Femur (tissue), 1 donor: ENCODE measurements at places on chromosomes 11 and 22.

DNA sequence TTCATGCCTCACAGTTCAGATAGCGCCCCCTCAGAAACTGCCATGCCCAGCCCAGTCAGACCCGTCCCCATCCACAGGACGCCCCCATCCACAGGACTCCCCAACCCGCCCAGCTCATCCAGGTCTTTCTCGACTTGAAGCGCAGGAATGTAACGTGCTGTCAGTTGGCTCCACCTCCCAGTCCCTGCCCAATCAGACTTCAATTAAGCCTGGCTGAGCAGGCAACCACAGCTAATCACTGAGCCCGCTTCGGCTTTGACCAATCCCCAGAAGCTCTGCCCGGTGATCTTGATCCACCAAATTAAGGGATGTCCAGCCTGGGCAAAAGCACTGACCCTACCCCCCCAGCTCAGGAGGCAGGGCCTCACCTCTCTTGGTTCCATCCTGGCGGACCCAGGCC lies 10.5 kb upstream of the MFNG start:
- no peak for DNase-seq

DNA sequence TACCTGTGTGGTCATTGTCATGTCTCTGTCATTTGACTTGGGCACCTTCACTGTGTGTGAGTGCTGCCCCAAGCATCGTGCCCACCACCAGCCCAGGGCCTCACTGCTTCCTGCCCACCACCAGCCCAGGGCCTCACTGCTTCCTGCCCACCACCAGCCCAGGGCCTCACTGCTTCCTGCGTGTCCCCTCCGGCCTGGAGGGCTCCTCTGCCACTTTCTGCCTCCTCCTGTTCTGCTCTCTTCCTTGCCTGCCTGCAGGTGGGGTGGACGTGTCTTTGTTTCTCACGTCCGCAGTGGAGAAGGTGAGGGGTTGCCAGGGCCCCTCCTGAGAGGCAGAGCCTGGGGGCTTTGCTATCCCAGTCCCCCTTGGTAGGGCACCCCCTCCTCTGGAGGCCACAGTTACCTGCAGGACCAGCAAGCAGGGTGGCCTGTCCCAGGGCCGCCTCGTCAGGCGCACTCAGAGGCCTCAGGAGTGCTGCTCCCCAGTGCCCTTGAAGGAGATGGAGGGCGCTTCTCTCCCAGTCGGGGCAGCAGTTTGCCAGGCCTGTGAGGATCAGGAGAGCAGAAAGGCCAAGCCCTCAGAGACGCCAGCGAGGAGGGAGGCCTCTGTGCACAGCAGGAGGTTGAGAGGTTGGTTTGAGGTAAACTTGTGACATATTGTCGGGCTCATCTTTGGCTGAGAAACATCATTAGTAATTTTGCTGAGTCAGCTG lies 290.7 kb downstream of the TBC1D22A start:
- no peak for DNase-seq

DNA sequence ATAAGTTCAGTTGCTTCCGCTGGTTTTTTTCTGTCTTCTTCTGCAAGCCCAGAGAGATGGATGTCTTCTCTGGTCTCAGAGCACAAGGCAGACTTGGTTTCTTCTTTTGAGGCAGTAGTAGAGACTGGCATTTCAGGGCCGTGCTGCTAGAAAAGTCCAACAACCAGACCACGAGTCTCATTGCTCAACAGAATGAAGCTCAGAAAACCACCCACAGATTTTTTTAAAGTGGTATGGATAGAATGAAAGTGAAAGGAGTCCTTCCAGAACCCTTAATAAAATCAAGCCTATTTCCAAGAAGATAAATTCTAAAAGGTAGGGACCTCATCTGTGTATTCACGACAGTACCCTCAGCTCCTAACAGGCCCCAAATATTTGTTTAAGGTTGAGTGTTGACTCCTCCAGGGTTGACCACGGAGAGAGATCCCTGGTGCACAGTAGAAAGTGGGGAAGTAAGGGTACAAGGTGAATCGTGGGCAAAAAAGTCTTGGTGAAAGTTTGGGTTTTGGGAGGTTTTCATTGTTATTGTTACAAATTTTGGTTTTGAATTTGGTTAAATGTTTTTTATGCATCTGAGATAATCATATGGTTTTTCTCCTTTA lies 43.6 kb upstream of the DDX6 start:
- DNase-seq = no peak

GRCh38 chr11:103450241-103450640 lies 341.0 kb downstream of the DYNC2H1 start:
- DNase-seq = no peak

GRCh38 chr11:119476666-119477331 lies 53.8 kb upstream of the THY1 start:
- DNase-seq = no peak

GRCh38 chr22:48426466-48427380 lies 1401.0 kb downstream of the BRD1 start:
- no peak for DNase-seq

GRCh38 chr11:13963169-13963948 lies 836 bp downstream of the SPON1 start:
- peak; percentile 61 for DNase-seq

DNA sequence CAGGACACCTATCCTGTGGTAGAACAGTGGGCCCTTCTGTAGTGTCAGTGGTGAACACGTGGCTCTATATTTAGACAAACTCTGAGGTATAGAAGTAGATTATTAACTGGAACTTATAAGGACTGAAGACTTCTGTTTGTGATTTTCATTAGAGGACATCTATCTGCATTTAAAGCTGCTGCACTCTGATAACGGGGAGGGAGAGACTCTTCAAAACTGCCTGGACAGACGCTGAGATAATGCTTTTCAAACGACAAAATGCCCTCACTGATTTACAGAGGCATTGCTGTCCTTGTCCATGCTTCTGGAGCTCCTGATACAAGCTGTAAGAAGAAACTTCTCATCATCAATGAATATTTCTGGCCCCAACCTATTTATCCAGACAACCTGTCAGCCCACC lies 425.2 kb downstream of the OPCML start:
- no peak for DNase-seq

- DNase-seq = no peak
Measured at GRCh38 chr22:43216738-43217137, 29.8 kb upstream of the TTLL12 start.

DNA sequence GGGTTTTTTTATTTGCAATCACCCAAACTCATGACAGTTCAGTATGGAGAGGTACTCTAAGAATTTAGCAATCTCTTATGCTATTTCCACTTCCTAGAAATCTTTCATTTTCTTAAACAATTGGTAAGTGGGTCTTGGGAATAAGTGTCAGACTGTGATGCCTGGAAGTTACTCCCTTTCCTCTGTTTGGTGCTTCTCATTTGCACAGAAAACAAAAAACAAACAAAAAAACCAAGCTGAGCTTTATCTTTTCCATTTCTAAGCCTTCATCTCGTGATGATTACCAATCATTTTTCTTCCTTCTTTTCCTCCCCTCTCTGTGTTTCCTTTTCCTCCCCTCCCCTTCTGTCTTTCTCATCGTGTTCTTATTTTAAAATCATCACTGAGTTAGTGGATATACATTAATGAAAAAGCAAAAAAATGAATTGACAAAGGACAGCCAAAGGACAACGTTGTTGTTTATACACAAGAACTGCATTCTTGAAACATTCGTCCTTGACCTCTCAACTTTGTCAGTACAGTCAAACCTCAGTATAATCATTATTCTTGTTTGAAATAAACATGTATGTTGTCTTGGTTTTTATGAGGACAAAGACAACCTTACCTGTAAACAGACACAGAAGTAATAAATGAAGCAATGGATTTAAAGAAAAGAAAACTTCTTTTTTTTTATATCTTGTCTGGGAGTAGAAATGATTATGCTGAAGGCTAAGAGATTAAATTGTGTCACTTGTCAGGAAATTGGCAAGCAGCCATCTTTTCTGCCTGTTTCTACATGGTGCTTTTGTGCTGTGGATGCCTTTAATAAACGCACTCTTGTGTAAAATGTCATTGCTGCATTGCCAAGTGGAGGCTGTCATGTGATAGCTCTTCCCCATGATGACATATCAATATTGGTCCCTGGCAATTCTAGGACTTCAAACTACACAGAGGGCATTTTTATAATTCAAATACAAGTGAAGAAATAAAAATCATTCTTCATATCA lies 803.2 kb upstream of the CCDC90B start:
- DNase-seq = no peak

DNA sequence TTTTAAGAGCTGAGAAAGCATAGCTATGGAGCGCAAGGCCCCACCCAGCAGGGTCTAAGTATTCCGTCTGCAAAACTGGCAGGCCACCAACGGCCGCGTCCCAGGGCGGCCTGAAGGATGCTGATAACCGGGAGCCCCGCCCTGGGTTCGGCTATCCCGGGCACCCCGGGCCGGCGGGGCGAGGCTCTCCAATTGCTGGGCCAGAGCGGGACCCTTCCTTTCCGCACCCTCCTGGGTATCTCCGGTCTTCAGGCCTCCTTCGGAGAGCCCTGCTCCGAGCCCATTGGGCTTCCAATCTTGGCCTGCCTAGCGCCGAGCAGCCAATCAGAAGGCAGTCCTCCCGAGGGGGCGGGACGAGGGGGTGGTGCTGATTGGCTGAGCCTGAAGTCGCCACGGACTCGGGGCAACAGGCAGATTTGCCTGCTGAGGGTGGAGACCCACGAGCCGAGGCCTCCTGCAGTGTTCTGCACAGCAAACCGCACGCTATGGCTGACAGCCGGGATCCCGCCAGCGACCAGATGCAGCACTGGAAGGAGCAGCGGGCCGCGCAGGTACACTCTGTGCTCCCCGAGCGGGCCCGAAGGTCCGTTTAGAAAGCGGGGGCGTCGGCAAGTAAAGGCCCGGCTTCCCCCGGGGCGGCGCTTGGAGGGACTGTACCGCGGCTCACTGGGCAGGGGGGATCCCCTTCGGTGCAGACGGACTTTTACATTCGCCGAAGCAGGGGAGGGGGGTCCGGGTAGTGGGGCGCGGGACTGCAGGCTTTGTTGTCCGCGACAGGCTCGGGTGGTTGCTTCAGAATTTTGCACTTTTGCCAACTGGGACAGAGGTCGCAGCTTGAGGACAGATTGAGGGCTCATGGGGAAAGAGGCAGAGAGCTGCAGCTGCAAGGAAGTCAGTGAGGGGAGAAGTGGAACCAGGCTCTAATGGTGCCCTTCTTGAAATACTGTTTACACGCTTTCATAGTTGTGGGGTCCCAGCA lies at the start of gene CAT:
Gene CAT (plus strand): TSS at position 406 of the 979 bp plus-strand sequence. CDS start 80 bp downstream, at position 486.
- peak; percentile 99 for DNase-seq

DNA sequence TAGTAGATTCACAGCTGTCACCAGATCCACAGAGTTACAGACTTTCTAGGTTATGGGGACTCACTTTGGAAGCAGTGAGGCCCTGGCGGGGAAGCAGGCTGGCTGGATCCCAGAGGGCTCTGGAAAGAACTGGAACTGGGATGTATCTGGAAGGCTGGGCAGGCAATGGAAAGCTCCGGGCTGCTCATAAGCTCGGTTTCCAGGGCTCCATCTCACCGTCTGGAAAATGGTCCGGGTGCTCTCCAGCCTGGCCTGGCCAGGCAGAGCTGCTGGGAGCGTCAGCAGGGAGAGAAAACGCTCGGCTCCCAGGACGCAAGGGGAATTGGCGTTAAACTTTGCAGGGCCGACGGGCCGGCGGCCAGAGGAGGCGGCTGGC lies 335 bp upstream of the SEZ6L start:
- DNase-seq = peak; percentile 41

DNA sequence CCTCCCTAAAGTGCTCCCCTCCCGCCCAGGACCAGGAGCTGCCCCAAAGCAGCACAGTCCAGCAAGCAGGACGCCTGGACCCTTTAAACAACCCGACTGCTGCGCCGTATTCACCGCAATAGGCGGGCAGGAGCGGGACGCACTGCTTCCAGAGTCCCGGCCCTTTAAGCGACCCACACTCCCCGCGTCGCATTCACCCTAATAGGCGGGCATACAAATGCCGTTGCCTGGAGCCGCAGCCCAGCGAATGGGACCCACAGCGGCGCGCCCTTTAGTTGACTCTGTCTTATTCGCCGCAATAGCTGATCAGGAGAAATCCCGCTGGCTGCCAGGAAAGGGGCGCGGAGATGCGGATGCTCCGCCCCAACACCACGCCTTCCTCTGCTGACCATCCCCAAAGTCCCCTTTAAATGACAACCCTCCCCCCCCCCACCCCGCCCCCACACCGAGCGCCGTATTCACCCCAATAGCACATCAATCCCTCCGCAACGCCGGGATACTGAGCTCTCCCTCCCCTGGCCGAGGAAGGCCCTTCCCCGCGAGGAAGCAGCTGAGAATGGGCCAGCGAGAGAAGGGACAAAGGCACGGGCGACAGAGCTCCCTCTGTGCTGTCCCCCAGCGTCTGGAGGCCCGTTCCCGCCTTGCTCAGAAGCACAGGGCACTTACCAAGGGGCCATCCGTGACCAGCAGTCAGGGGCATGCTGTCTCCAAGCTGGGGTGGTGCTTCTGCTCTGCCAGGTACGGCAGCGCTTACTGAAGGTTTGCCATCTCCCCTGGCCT lies 4.7 kb downstream of the OSBPL5 start:
- DNase-seq = peak; percentile 93

- peak; percentile 59 for DNase-seq
Measured at GRCh38 chr22:39253435-39254070, 8.8 kb upstream of the PDGFB start.

DNA sequence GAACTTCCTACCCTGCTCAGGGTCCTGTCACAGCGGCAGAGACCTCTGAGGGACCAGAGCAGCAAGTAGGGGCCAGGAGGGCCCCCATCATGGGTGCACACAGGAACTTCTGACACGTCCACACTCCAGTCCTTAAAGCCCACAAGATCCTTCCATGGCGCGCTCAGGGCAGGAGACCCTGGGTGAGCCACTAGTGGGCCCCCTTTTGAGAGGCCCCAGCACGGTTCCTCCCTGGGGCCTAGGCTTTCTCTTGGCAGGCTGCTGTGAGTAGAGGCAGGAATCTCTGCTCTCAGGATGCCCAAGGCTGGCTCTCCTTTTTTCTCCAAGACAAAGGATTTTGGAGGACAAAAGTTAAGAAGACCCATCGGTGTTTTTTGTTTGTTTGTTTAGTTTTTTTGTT lies 22.4 kb downstream of the RPS6KA4 start:
- no peak for DNase-seq

- no peak for DNase-seq
Measured at GRCh38 chr22:25990940-25991339, 178.3 kb upstream of the SEZ6L start.

DNA sequence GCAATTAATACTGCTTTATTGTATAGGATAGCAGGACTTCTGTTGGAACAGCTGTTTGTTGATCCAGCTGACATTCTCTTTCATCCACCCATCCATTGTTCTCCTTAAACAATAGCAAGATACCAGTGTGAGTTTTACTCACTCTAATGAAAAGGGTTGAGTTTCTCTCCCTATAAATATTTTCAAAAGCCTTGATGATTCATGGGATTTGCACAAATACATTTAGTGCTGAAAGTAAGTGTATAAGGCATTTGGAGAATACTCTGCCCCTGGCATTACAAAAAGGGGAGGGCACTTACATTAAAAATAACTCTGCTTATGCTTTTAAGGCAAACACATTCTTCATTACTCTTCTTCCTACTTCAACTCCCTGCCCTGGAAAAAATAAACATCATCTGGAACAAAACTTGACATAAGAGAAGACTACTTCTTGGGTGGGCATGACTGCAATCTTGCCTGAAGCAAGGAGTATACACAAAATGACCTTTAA lies 634.9 kb downstream of the METTL15 start:
- no peak for DNase-seq

DNA sequence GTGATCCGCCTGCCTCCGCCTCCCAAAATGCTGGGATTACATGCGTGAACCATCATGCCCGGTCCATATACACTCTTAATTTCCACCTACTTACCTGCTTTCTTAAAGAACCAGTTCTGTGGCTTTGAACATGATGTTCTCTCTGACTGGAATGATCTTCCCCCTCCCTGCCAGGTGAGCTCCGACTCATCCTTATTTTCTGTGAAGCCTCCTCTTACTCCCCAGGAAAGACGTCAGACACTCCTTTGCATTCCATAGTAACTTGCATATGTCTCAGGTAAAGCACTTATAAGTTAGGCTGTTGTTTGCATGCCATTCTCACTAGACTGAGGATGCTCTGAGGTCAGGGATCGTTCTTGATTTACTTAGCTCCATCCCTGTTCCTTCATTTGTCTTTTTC lies 91.8 kb upstream of the RAB1B start:
- DNase-seq = no peak
